ENCODE measurements at places on chromosomes 16 and 17.
A peak's percentile ranks its signal among the peaks of the same experiment; 100 is the strongest.

DNA sequence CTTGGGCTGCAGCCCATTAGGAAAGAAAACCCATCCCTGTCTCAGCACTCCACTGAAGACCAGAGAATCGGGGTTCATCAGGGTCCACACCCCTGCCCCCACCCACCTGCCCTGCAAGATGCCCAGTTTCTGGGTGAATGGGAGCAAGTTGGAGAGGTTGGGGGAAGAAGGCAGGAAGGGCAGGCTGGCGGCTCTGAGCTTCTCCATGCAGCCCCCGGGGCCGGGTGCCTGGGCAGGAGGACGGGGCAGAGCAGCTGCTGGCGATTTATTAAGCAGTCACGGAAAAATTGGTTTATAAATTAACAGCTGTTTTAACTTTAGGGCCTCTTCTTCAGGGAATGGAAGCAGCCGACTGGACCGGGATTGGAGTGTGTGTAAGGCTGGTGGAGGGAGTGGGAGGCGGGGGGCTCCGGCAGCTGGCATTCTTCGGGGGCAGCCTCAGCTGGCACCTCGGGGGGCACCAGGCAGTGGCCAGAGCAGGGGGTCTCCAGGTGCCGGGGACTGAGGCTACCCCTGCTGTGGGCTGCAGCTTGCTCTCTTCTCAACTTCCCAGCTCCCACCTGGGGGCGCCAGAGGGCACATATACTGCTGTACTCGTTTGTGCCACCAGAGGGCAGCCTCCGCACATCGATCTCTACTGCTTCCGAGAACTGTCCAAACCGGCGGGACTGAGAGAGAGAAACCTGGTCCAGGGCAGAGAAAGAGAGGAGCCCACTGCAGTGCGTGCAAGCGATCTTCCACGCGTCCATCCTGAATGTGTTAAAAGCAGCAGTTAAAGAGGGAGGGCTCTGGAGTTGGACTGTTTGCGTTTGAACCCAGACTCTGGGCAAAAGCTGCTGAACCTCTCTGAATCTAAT is 5.0 kb upstream of the PPP1R1B start:
- DNase-seq, result peak; percentile 91

GRCh38 chr16:17603626-17604025 is 132.9 kb upstream of the XYLT1 start:
- DNase-seq, result no peak

DNA sequence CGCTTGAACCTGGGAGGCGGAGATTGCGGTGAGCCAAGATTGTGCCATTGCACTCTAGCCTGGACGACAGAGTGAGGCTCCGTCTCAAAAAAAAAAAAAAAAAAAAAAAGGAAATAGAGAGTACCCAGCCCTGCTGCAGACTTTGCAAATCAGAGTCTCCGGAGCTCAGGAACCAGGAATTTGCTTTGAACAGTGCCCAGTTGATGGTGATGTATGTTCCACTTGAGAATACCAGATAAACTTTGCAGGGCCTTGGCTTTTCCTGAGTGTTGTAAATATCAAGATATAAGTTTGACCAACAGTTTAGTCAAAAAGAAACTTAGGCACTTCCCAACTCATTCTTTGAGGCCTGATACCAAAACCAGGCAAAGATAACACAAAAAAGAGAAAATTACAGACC is 30.6 kb upstream of the MAP3K14 start:
- DNase-seq, result no peak

GRCh38 chr17:13931800-13932460 is 137.4 kb upstream of the COX10 start:
- peak; percentile 12 for DNase-seq

- DNase-seq, result no peak
Observed at GRCh38 chr16:48501516-48502377, 108.2 kb downstream of the N4BP1 start.

GRCh38 chr17:67358612-67359011 is 7.8 kb downstream of the PSMD12 start:
- no peak for DNase-seq

DNA sequence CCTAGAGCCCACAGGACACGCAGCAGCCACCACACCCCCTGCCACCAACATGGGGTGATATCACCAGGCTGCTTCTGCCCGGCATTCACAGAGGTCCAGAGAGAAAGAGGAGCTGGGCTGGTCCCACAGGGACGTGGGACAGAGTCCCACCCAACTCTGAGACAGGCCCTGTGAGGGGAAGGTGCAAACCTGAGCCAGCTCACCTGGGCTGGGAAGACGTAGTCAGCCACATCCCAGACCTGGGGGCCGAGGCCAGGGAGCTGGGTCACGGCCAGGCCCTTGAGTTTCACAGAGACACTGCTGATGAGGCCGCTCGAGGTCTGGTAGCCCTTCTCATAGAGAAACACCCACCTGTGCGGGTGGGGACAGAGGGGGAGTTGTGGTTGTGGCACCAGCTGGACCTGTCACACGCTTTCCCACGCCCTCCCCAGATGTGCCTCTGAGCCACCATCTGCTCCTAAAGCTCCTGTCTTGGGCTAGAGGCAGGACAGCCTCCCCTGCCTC is 11.2 kb downstream of the P2RX1 start:
- DNase-seq, result no peak

- no peak for DNase-seq
Observed at GRCh38 chr16:86897486-86897885, 319.1 kb downstream of the FOXL1 start.

- no peak for DNase-seq
Observed at GRCh38 chr16:28118637-28119036, 55.1 kb upstream of the GSG1L start.

GRCh38 chr17:66667491-66668030 is 167.4 kb upstream of the CACNG5 start:
- DNase-seq, result peak; percentile 59

DNA sequence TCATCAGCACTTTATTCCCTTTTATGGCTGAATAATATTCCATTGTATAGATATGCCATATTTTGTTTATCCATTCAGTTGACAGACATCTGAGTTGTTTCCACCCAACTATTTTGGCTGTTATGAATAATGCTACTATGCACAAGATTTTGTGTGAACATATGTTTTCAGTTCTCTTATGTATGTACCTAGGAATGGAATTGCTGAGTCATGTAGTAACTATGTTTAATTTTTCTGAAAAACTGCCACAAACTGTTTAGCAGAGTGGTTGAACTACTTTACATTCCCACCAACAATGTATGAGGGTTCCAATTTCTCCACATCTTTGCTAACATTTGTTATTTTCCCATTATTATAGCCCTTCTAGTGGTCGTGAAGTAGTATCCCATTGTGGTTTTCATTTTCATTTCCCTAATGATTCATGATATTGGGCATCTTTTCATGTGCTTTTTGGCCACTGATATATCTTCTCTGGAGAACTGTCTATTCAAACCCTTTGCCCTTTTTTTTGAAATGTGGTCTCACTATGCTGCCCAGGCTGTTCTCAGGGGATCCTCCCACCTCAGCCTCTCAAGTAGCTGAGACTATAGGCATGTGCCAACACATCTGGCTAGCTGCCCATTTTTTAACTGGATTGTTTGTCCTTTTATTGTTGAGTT is 26.3 kb downstream of the SMURF2 start:
- no peak for DNase-seq

DNA sequence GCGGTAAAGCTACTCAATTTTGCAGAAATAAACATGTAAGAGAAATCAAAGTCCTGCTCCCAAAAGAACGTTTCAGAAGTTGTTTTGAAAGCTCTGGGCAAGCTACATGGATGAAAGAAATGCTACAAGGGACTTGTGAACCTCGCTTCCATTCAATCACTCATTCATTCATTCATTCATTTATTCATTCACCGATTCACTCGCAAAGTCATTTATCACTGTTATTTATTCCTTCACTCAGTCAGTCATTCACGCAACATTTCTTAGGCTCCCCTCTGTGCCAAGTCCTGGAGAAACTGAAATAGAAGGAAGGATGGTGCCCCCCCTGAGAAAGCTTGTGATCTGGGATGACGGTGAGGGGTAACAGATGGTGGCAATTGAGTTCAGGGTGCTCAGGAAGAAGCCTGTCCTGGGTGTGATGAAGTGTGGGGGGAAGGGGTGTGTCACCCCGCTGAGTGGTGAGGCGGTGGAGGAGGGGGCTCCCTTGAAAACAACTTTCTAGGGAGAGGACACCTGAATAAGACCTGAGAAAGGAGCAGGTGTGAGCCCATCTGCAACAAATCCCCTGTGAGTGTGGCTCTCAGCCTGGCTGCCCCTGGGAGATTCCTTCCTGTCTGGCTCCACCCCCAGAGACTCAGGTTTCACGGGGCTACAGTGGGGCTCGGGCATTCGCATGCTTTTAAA is 36.3 kb upstream of the PRSS54 start:
- no peak for DNase-seq

- peak; percentile 76 for DNase-seq
Observed at GRCh38 chr16:69563605-69564580, 1.9 kb upstream of the NFAT5 start.

GRCh38 chr16:88921591-88921990 is 55.1 kb upstream of the PABPN1L start:
- no peak for DNase-seq

- no peak for DNase-seq
Observed at GRCh38 chr17:50149091-50149416, 1.4 kb downstream of the PPP1R9B start.

GRCh38 chr17:57225127-57225526 is 31.2 kb upstream of the MSI2 start:
- DNase-seq, result no peak

DNA sequence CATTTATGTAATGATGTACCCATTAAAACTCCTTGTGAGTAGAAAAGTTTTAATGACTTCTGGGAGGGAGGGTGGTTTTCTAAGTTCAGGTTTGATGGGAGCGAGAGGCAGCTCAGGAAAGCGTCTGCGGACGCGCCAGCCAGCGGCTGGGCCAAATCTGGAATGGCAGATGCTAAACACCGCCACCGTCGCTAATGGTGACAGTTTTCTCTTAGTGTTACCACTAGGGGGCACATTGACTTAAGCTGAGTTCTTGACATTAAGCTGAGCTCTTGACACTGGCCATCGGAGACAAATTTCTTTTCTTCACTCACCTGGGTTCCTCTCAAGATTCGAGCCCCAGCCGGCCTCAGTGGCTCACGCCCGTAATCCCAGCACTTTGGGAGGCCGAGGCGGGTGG is 6.7 kb downstream of the TRPV1 start:
- peak; percentile 25 for DNase-seq

- DNase-seq, result no peak
Observed at GRCh38 chr16:55443434-55444346, 35.3 kb upstream of the MMP2 start.

GRCh38 chr17:42214156-42214555 is 19.9 kb upstream of the GHDC start:
- no peak for DNase-seq

GRCh38 chr17:50631908-50632571 is 2.6 kb upstream of the ABCC3 start:
- no peak for DNase-seq

DNA sequence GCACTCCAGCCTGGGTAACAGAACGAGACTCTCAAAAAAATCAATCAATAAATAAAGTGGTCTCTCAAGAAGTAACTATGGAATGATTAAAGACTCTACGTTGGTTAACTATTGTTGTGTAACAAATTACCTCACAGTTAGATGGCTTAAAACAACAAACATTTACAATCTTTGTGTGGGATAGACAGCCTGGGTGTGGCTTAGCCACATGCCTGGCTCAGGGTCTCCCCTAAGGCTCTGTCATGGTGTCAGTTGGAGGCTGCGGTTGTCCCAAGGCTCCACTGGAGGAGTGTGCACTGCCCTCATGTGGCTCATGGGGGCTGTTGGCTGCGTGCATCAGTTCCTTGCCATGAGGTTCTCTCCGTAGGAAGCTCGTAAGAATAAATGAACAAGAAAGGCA is 294.5 kb downstream of the SNX29 start:
- no peak for DNase-seq

DNA sequence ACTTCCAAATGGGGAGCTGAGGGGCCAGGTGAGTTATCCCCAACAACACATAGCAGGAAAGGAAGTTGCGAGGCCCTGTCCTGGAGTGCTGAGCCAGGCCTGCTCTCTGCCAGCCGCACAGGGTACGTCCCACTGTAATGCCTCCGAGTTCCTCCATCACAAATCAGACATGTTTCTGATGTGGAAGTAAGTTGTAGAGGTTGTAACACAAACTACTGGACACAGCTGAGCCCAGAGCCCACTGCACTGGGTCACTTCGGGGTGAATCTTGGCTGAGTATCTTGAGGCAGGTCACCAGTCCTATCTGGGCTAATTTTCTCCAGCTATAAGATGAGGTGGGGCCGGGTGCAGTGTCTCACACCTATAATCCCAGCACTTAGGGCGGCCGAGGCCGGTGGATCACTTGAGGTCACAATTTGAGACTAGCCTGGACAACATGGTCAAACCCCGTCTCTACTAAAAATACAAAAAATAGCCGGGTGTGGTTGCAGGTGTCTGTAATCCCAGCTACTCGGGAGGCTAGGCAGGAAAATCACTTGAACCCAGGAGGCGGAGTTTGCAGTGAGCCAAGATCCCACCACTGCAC is 100.8 kb upstream of the CDH5 start:
- DNase-seq, result no peak

DNA sequence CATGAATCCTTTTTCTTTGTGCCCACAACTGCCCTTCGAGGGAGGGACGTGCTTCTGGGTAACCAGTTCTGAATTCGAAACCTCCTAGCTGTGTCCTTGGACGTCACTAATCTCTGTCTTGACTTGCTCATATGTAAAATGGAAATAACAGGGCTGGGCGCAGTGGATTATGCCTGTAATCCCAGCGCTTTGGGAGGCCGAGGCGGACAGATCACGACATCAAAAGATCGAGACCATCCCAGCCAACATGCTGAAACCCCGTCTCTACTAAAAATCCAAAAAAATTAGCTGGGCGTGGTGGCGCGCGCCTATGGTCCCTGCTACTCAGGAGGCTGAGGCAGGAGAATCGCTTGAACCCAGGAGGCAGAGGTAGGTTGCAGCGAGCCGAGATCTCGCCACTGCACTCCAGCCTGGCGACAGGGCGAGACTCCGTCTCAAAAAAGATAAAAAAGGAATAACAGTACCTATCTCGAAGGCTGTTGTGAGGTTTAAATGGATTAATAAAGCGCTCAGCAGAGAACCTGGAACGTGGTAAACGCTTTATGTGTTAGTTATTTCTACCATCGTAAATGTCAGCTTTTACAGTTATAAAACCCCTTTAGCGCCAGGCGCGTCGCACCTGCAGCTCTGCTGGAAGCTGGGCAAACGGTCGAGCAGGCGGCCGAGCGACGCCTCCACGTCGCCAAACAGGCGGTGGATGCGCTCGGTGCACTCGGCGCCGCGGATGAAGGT is 641 bp downstream of the COG8 start:
- DNase-seq, result no peak

- DNase-seq, result no peak
Observed at GRCh38 chr17:17732444-17732843, 51.2 kb downstream of the RAI1 start.

- DNase-seq, result no peak
Observed at GRCh38 chr17:5804251-5804650, 219.9 kb upstream of the NLRP1 start.

GRCh38 chr17:57517632-57518456 is 227.3 kb downstream of the CCDC182 start:
- DNase-seq, result no peak

Data from CD4-positive, alpha-beta T cell treated with Interferon alpha-2 for 1 hour (primary cell).